ENCODE measurements at places on chromosomes 7 and 10.

- no peak for DNase-seq
These were observed 4.4 kb upstream of the HOXA11 start for GRCh38 chr7:27189295-27189996.

DNA sequence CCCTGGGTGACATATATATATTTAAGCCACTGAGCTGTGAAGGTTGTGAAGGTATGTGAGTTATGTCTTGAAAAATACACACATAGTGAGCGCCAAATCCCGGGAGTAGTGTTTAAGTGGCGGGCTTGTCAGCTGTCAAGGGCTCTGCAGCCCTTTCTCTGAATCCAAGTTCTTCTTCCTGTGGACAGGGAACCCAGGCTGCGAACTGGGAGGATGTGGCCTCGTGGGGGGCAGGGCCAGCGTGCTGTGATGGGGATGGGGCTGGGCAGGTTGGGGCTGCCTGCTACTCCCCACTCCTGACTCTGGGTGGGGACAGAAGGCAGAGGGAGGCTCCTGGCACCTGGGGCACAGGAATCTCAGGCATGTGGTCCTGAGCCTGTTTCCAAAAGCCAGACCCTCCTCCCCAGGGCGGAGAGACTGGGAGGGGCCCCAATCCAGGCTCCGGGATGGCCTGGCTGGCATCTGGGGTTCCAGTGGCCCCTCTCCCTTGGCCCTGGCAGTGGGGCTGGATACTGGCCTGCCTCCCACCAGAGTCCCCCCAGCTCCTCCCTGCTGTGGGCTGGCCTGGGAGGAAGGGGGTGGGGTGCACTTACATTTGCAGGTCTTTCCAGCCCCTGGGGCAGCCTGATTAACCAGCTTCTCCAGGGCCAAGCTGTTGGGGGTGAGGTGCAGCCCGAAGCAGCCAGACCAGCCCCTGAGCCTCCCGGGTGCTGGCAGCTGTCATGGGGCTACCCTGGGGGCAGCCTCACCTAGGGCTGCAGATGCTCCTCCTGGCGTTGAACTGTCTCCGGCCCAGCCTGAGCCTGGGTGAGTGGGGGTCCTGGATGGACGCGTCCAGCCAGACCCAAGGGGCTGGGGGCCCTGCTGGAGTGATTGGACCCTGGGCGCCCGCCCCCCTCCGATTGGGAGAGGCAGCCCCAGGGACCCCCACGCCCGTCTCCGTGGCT lies at the start of gene UPK3B:
UPK3B (plus strand) TSS at position 622 of the 947 bp plus-strand sequence; CDS start at position 723, 101 bp downstream.
- no peak for DNase-seq

DNA sequence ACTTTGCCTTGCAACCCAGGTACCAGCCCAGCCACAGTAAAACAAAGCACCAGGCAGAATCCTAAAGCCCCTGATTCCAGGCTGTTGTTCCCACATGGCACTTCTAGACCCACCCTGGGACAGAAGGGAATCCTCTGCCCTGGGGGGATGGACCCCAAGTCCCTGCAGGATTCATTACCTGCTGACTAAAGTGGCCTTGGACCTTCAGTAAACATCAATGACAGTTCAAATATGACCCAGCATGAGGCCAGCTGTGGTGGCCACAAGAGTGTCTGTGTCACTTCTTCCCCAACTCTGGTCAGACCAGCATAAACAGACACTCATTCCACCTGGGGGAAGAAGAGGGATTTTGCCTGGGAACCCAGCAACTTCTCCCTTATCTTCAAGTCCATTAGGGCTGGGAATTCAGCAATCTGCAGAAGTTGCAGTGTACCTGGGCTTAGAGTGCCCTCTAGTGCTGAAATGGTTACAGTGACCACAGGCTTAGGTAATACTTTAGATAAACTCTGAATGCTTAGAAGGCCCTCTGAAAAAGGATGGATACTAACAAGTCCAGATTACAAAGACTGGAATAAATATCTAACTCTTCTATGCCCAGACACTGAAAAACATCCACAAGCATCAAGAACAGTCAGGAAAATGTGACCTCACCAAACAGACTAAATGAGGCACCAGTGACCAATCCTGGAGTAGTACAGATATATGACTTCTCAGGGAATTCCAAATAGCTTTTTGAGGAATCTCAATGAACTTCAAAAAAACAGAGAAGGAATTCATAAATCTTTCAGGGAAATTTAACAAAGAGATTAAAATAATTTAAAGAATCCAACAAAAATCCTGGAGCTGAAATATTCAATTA lies 108.5 kb upstream of the TMEM168 start:
- no peak for DNase-seq

DNA sequence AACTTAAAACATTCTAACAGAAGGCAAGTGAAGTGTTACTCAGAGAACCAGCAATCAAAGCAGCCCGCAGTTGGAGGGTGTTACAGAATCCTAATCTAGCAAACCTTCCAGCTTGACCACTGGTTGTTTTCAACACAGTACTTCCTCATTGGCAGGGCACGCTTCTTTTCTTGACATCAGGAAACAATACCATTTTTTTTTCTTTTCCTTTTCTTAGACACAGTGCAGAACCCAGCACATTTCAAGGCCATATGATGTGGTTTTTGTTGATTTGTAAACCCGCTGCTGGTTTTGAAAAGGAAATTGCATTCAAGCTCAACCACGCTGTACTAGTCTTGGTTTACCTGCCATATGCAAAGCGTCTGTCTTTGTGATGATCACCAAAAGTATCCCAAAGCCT lies 33.4 kb downstream of the RHOBTB1 start:
- no peak for DNase-seq

GRCh38 chr7:89385411-89385810 lies 589.9 kb upstream of the TEX47 start:
- no peak for DNase-seq

DNA sequence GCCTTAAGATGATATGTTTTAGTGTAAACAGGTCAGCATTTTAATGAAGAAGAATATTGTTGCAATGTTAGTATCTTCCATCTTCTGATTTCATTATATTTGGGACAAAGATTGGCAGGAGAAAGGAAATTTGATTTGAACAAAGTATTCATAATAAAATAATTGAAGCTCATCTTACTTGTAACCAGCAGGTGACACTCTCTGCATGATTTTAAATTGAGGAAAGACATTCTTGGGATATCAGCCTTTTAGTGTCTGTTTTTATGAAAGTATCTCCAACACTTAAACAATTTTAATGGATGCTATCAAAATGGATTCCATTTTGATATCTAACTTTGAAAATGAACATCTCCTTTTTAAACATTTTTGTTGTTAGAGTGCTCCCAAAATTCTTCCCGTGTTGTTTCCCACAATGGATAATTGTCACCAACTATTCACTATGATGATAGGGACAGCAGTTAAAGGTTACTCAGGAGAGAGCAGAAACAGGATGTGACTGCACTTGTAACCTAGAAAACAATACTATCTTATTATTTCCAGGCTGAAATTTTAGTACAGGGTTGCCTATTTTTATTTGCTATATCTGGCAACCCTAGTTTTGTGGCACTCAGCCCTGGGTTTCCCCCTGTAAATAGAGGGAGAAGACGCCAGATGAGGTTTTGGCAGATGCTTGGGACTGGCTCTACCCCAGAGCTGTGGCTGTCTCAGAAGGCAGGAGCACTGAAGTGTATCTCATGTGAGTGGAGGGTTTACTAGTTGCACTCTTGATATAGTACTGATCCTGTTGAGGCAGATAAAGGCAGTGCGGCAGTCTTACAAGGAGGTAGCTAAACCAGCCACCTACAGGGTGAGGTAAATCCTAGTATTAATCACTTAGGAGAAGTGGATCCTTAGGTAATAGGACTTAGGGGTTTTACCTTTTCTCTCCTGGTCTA lies 31.0 kb upstream of the ABCB4 start:
- DNase-seq, result no peak

DNA sequence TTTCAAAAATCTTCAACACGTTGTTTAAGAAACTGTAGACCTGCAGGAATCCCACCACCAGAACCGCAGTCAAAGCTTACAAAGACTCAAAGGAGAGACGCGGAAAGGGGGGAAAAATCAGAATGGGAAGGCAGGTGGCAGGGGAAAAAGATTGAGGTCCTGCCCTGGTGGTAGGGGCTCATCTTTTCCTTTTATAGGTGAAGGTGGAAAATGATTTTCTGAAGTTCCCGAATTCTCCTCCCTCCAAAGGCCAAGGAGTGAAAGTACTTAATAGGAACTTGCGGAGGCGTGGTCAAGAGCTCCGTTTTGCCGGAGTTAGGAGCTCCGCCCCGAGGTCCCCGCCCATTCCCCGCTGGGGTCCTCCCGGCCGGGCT lies 724 bp downstream of the BBIP1 start:
- DNase-seq, result peak; percentile 68

DNA sequence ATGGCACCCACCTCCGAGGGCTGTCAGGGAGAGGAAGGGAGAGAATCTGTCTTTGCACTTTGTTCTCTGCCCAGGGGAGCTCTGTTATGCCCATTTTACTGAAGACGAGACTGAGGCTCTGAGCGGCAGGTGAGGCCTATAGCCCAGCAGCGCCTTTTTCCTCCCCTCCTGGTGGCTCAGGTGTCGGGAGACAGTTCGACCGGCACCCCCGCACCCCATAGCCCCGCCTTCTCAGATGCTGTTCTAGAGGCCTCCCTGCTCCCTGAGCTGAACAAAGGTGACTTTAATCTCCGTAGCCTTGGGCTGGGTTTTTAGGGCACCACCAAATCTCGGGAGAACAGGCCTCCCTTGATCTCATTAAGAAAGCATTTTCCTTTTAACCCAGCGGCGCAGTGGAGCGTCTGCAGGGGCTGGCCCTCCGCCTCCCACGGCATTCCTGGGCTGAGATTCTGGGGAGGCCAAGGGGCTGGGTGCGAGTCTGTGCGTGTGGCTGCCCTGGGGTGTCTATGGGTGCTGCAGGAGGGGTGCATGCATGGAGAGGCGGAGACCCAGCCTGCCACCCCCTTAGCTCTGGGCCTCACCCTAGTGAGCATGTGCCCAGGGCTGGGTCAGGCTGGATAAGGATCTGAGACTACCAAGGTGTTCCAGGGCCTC lies 3.3 kb downstream of the LFNG start:
- no peak for DNase-seq

GRCh38 chr7:95960706-95961244 lies 188.4 kb downstream of the DYNC1I1 start:
- no peak for DNase-seq

Measured in stimulated activated CD8-positive, alpha-beta memory T cell treated with anti-CD3 and anti-CD28 coated beads, Interleukin-15, amount 100 ng/mL, for 4 hours (primary cell).